Stimulated activated CD4-positive, alpha-beta T cell treated with anti-CD3 and anti-CD28 coated beads, Interleukin-12 subunit alpha, Interleukin-12 subunit beta, amount 100 ng/mL, for 4 hours (primary cell): ENCODE measurements at places on chromosomes 5 and 9.

DNA sequence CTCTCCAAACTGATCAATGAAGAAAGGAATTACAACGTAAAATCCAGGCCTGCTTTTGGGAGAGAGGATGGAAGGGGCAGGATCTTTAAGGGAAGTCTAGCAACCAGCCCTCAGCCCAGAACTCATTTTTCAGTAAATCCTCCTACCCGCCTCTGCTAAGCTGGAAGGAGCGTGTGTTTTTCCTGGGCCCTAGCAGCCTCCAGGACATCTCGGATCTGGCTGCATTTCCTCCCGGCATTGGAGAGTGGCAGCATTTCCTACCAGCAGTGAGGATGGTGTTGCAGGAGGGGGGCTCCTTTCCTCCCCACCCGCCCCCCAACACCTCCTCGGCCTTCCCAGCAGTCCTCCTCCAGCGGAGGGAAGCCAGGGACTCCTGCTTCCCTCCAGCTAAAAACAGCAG lies 54.5 kb downstream of the DCP2 start:
- no peak for DNase-seq

GRCh38 chr5:132011622-132012343 lies at the start of gene ACSL6:
Gene ACSL6 (minus strand): TSS chr5:132011658. CDS start chr5:132011553, 105 bp downstream.
- peak; percentile 32 for DNase-seq

- no peak for DNase-seq
Observed at GRCh38 chr9:84343111-84343521, 2.6 kb upstream of the SLC28A3 start.

DNA sequence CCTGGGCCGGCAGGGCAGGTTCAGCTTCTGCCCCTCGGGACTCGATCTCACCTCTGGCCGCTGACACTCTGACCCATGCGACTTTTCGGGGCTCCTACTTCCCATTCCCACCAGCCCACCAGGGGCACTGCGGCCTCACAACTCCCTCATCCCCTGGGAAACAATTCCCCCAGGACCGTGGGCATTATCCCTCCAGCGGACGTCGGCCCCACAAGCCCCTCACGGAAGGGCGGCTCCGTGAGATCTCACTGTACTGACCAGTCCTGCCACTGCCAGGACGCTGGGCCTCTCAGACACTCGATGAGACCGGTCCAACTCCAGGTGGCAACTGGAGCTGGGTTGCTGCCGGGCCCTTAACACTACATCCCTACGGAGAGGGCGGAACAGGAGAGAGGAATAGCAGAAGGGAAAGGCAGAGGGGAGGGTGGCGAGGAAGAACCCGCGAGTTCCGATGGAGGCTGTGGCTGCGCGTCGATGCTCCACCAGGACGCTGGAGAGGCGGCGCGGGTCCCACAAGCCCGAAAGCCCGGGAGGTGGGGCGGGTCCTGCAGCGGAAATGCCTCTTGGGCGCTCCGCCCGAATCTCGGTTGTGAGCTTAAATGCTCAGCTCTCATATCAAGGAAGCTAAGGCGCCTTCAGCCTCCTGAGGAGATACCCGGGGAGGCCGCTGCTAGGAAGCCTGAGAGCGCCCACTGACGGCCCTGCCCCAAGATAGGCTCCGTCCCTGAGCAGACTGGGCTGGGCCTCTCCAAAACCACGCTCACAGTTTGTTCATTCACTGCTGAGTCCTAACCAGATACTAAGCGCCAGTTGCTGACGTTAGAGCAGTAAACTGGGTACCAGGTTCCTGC lies 36.3 kb downstream of the VCP start:
- DNase-seq, result peak; percentile 37

GRCh38 chr5:82222597-82223574 lies 55.3 kb downstream of the RPS23 start:
- no peak for DNase-seq

GRCh38 chr5:39616131-39616530 lies 191.4 kb upstream of the DAB2 start:
- no peak for DNase-seq

- DNase-seq, result no peak
Observed at GRCh38 chr5:75706016-75706415, 11.2 kb downstream of the POC5 start.

DNA sequence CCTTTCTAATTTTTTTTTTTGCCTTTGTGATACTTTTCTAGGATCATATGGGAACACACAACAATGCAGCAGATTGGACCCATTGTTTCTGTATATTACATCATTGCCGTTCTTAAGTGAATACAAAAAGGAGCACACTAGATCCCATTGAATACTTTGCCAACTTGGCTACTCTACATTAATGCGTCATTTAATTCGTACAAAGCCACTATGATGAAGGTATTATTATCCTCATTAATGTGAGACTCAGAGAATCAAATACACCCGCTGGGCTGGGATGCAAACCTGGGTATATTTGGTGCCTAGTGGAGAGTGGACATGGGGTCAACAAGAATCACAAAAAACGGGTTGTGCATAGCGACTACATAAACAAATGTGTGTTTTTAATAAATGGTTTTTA lies 31.9 kb downstream of the OR2K2 start:
- DNase-seq, result no peak

GRCh38 chr9:98708933-98709911 lies at the start of gene GABBR2:
Gene GABBR2 (minus strand): TSS chr9:98708935. CDS start chr9:98708737, 198 bp downstream.
- DNase-seq, result no peak

DNA sequence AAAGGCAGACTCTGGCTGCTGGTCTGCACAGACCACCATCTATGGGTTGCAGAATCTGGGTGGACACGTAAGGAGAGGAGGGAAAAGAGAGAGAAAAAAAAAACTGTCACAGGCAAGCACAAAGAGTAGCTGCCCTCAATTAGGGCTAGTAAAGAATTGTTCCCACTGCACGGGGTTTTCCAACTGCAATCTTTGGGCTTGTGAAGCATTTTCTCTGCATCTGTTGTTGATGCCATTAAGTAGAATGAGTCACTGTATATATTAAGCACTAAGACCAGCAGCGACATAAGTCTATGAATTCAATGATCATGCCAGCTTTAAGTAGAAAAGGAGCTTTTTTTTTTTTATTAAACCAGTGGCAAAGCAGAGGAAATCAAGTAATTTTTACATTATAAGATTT lies 40.2 kb downstream of the MED10 start:
- no peak for DNase-seq

- no peak for DNase-seq
Observed at GRCh38 chr9:6409811-6410210, 3.2 kb upstream of the UHRF2 start.
